ENCODE measurements at places on chromosomes 16 and 17.

DNA sequence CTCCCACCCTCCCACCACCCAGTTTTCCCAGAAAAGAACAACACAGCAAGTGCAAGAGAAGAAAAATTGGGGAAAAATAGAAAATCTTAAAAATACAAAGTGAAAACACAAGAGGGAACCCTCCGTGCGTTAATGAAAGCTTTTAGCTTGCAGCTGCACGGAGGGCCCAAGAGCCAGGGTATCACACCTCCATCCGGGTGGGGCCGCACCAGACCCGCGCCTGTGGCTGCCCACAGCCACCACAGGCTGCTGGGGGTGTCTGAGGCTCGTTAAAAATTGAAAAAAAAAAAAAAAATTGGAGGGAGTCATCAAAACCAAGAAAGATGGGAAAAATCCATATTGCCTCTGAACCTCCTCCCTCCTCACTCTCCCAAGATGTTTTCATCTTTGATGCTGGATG lies 18.6 kb downstream of the ENGASE start:
- DNase-seq, result no peak

GRCh38 chr17:65013613-65014391 lies 42.7 kb downstream of the GNA13 start:
- peak; percentile 58 for DNase-seq

DNA sequence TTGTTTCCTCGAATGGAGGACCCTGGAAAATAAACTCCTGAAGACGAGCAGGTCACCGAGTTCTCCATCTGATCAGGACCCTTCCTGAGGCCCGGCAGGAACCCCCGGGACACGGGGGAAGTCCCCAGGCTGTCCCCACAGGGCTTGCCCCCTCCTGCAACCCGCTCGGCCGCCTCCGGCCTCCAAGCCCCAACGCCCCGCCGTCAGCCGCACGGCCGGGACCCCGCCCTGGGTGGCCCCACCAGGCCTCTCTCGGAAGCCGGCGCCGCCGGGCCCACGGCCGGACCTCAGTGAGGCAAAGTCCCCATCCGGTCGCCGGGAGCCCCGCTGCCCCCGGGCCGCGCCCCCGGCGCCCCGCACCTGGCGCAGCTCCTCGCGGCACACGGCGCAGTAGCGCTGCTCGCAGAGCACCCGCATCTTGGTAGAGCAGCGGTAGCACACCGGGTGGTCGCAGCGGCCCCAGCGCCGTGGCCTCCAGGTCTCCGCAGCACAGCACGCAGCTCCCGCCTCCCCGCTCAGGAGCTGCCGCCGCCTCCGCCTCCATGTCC lies 383 bp downstream of the ZNF598 start:
- peak; percentile 30 for DNase-seq

- DNase-seq, result no peak
Observed at GRCh38 chr17:45997624-45998023, 1.4 kb upstream of the STH start.

GRCh38 chr17:56319531-56319930 lies 166.3 kb downstream of the ANKFN1 start:
- no peak for DNase-seq

- peak; percentile 23 for DNase-seq
Observed at GRCh38 chr16:56450275-56450985, 702 bp downstream of the NUDT21 start.

DNA sequence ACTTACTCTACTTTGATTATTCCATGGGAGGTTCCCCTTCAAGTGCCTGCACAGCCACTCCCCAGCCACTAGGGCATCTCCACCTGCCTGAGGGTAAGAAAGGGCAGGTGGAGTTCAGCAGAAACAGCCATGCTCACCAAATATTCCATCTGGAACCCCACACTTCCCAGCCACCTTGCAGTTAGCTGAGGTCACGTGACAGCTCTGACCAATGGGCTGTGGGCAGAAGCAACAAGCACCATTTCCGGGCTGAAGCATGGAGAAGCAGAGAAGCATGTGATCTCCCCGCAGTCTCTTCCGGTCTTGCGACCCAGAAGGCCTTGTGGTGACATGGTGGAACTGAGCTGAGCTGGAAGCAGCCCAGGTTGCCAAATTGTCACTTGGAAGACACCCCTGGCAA lies 108.6 kb downstream of the CCT6B start:
- no peak for DNase-seq

DNA sequence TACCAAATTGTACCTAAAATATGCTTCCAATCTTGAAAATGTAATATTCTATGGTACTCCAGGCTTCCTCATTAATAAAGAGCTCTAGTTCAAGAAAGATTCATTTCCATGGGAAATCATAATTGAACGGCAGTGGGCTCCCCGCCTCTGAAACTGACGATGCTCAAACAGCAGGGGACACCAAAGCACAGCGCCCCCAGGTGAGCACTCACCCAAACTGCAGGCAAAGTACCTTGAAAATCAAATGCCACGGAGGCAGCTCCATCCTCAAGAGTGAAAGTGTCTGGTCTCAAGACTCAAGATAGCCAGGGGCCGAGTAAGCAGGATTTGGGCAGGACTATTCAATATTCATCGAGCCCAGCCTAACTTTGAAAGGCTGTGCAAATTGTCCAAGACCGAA lies 217.4 kb upstream of the TNRC6C start:
- peak; percentile 56 for DNase-seq

- no peak for DNase-seq
Observed at GRCh38 chr16:80752541-80752940, 51.9 kb downstream of the CDYL2 start.

DNA sequence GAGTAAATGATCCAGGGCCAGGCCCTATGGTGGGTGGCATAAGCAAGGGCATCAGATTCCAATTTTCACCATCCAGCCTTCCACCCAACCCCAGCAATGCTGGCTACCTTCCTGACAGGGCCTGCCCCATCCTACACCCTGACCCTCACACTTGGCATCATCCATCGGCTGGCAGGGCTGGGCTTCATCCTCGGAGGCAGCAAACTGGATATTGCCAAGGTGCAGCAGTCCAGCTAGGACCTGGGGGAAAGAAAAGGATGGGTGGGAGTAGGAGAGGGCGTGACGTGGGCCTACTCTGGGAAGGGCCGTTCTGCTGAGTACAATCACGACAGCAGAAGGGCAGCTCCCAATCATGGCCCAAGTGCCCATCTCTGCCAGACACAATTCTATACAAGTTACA lies 23.5 kb downstream of the MYO19 start:
- no peak for DNase-seq

DNA sequence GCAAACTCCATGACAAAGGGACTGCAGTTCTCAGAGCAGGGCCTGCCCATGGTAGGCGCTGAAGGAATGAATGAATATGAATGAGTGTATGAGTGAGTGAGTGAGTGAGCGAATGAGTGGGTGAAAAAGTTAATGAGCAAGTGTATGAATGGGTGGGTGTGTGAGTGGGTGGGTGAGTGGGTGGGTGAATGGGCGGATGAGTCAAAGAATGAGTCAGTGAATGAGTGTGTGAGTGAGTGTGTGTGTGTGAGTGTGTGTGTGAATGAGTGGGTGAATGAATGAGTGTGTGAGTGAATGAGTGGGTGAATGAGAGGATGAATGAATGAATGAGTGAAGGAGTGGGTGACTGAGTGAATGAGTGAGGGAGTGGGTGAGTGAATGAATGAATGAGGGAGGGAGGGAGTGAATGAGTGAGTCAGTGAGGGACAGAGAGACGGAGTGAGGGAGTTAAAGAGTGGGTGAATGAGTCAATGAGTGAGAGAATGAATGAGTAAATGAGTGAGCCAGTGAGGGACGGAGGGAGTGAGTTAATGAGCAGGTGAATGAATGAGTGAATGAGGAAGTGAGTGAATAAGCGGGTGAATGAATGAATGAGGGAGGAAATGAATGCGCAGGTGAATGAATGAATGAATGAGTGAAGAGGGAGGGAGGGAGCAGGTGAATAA lies 11.1 kb upstream of the CHMP6 start:
- no peak for DNase-seq

DNA sequence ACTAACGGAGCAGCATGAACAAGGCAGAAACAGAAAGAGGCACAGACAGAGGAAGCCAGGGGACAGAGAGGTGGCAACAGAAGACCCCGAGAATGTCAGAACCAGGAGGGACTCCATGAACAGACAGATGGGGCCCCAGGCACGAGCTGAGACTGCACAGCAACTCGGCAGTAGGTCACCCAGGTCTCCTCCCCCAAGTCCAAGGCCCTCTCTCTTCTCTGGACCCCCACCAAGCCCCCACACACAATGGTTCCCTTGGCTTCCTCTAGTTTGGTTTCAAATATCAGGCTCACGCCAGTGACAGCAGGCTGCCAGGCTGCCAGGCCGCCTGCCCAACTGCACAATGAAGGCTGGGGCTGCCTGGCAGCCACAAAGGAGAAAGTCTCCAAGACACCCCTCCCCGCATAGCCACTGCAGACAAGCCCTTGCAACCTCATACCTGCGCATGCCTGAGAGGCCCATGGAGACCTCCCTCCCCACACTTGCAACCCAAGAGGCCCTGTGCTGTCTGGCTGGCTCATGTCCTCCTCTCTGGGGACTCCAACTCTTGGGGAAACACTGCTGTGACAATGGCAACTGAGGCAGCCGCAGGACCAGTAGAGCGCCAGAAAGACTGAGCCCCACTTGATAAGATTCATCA lies 54.8 kb downstream of the PIMREG start:
- DNase-seq, result no peak

DNA sequence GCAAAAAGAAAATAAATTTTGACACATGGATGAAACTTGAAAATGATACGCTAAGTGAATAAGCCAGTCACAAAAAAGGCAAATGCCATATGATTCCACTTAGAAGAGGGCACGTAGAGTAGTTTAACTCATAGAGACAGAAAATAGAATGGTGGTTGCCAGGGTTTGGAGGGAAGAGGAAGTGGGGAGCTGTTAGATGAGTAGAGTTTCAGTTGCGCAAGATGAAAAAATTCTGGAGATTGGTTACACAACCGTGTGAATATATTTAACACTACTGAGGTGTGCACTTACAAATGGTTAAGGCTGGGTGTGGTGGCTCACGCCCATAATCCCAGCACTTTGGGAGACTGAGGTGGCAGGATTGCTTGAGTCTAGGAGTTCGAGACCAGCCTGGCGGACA lies 93.4 kb upstream of the TMEM132E start:
- DNase-seq, result no peak

DNA sequence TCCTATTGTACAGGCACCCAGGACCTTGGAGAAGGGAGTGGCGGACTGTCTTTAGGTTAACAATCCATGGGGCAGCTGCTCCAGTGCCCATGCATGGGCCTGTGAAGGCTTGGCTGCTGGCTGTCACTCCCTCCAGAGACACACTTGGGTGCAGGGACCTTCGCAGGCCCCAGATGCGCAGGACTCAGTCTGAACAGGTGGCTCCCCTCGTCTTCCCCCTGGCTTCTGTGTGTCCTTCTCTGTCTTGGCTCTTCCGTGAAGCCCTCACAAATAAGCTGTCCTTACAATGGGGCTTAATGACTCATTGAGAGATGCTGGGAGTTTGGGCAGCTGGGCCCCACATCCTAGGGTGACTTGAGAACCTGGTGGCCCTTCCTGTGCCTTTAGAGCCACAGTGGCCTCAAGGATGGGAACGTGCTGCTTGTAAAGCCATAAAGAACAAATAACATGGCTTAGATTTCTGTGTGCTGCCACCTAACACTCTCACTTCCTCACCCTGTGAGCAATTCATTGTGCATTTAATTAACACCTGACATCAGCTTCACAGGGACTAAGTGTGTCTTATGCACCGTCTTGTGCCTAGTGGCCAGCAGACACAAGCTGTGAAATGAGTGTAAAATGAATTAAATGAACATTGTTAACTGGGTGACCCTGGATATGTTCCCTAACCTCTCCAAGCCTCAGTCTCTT lies 340.7 kb downstream of the SNX29 start:
- DNase-seq, result no peak

DNA sequence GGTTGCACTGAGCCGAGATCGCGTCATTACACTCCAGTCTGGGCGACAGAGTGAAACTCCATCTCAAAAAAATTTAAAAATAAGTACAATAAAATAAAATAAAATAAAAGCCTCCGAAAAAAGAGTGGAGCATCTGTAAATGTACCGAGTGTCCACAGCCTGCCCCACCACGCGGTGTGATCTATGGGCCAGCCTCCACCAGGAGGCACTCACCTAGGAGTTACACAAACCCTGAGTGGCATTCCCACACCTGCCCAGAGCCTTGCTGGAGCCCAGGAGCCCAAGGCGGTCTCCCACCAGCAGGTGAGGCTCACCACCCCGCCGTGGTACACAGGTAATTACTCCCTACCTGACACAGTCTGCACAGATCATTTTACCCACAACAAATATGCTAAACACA lies 183.2 kb downstream of the ZNF423 start:
- no peak for DNase-seq

GRCh38 chr16:23365602-23366240 lies 63.6 kb downstream of the SCNN1B start:
- peak; percentile 21 for DNase-seq

DNA sequence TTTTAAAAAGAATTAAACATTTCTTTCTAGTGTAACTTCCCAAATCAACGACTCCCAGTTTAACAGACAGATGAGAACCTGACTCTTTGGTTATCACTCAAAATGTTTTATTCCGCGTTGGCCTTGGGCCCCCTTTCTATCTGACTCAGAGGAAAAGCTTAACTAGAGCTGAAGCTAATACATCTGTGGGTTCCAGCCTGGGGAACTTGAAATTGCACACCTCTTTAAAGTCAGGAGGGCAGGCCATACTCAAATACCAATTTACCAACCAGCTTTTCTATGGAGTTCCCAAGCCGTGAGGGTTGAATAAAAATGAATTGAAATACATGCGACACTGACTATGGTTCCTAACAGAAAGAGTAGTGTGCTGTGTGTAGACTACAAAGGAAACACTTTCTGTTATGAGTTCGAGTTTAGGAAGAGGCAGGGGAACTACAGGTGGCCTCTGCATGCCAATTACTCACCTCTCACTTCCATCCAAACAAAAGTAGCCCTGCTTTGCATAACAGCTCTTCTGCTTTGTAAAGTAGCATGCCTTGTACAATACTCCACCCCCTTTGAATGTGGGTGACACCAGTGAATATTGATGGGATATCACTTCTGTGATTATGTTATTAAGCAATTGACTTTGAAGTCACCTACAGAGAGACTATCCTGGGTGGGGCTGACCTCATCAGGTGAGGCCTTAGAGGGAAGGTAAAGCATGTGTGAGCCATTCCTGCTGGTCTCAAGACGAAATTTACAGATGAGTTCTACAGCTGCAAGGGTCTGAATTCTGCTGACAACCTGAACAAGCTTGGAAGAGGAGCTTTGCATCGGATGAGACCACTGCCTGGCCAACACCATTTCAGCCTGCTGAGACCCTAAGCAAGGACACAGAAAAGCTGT lies 92.1 kb downstream of the WDR59 start:
- no peak for DNase-seq

GRCh38 chr16:16881814-16882213 lies 502.9 kb downstream of the NPIPA7 start:
- DNase-seq, result no peak

Measured in activated CD4-positive, alpha-beta memory T cell treated with anti-CD3 and anti-CD28 coated beads, Interleukin-2, amount 10 ng/mL, durations not matched to agents 7 days and 5 days (primary cell).